Vein endothelial cell (primary cell): ENCODE measurements at places on chromosomes 3 and 15. TPM values are rescaled to one million over a fixed set of nuclear protein-coding genes. Genes with fewer than 3 reads are reported as not detected.

CALML4 gene
- 2.0 and 3.2 TPM in 2 replicates for total RNA-seq

ERICH6 gene
- total RNA-seq: not detected in 2 replicates

GABRB3 gene
- 0.76 TPM in 1 of 2 replicates, not detected in the other for total RNA-seq

ANKUB1 gene
- not detected in 2 replicates for total RNA-seq

C3orf38 gene
- total RNA-seq: 20.3 and 22.5 TPM in 2 replicates

ADAMTS9 gene
- 54.9 and 144 TPM in 2 replicates for total RNA-seq

TMEM108 gene
- total RNA-seq: 0.10 and 0.33 TPM in 2 replicates

KBTBD12 gene
- total RNA-seq: not detected in 2 replicates

SEMA3F gene
- total RNA-seq: 38.3 and 76.8 TPM in 2 replicates

CDHR4 gene
- not detected in 2 replicates for total RNA-seq

FOXB1 gene
- total RNA-seq: not detected in 2 replicates

MOBP gene
- total RNA-seq: 0.19 and 0.65 TPM in 2 replicates

CAND2 gene
- 0.67 and 5.2 TPM in 2 replicates for total RNA-seq

ZNF80 gene
- total RNA-seq: not detected in 2 replicates

RPL39L gene
- total RNA-seq: 12.7 and 13.9 TPM in 2 replicates

TTC14 gene
- total RNA-seq: 25.2 and 35.3 TPM in 2 replicates

OR5AC2 gene
- not detected in 2 replicates for total RNA-seq

PSTPIP1 gene
- not detected in 2 replicates for total RNA-seq

KCNMB2 gene
- not detected in 2 replicates for total RNA-seq

ATP13A5 gene
- total RNA-seq: not detected in 2 replicates

TMEM207 gene
- not detected in 2 replicates for total RNA-seq

TMED3 gene
- total RNA-seq: 121 and 161 TPM in 2 replicates

KLF15 gene
- total RNA-seq: 1.5 and 1.6 TPM in 2 replicates

XCR1 gene
- total RNA-seq: not detected in 2 replicates

AP3B2 gene
- 0.96 TPM in 1 of 2 replicates, not detected in the other for total RNA-seq

DNAH12 gene
- total RNA-seq: under 0.01 and 0.10 TPM in 2 replicates

CXCR6 gene
- total RNA-seq: not detected in 2 replicates

GP9 gene
- not detected in 2 replicates for total RNA-seq

GCNT3 gene
- total RNA-seq: not detected in 2 replicates

BOC gene
- total RNA-seq: under 0.01 TPM in 1 of 2 replicates, not detected in the other

ANKRD34C gene
- total RNA-seq: not detected in 2 replicates

MUC13 gene
- not detected in 2 replicates for total RNA-seq

SCAPER gene
- total RNA-seq: 5.6 and 7.8 TPM in 2 replicates

TNFAIP8L3 gene
- total RNA-seq: 74.1 and 83.4 TPM in 2 replicates

ZNF35 gene
- 22.9 and 27.0 TPM in 2 replicates for total RNA-seq

TMC3 gene
- total RNA-seq: not detected in 2 replicates

CCR9 gene
- not detected in 2 replicates for total RNA-seq

CLDN16 gene
- under 0.01 TPM in 2 replicates for total RNA-seq

CPNE9 gene
- not detected in 2 replicates for total RNA-seq

ITPKA gene
- total RNA-seq: 0.65 and 1.6 TPM in 2 replicates

TLR9 gene
- under 0.01 TPM in 1 of 2 replicates, not detected in the other for total RNA-seq

STARD5 gene
- total RNA-seq: 0.57 and 0.65 TPM in 2 replicates

AHSG gene
- total RNA-seq: not detected in 2 replicates

B3GALNT1 gene
- total RNA-seq: 10.1 and 21.2 TPM in 2 replicates

RHOV gene
- total RNA-seq: under 0.01 and 0.10 TPM in 2 replicates

SLC12A1 gene
- total RNA-seq: not detected in 2 replicates

PPP4R2 gene
- 62.1 and 63.0 TPM in 2 replicates for total RNA-seq

DCBLD2 gene
- 121 and 135 TPM in 2 replicates for total RNA-seq
